ENCODE measurements at places on chromosomes 2 and 18. TPM values are rescaled to one million over a fixed set of nuclear protein-coding genes. Genes with fewer than 3 reads are reported as not detected.

The ITGAV gene
- total RNA-seq, result 107 TPM

GRCh38 chr2:84458551-84459017 is 496 bp downstream of the SUCLG1 start:
- peak overlapping the region; percentile 68 for H3K4me3 ChIP-seq
- no peaks in the 10 kb centered on the region for H3K36me3 ChIP-seq
- H3K27ac ChIP-seq, result peak overlapping the region; percentile 89
- peaks cover 5% of the 10 kb centered on the region for H3K4me1 ChIP-seq

DNA sequence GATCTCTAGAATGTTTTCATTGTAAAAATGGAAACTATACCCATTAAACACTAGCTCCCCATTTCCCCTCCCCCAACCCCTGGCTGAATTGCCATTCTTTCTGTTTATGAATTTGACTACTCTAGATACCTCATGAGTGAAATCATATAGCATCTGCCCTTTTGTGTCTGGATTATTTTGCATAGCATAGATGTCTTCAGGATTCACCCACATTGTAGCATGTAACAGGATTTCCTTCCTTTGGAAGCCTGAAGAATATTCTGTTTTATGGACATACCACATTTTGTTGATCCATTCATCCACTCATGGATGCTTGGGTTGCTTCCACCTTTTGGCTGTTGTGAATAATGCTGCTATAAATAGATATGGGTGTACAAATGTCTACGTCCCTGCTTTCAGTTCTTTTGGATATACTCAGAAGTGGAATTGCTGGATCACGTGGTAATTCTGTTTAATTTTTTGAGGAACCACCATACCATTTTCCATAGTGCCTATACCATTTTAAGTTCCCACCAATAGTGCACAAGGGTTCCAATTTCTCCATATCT is 7.7 kb upstream of the ASB1 start:
- H3K36me3 ChIP-seq, result no peaks in the 10 kb centered on the region
- no peak overlapping the region for H3K27ac ChIP-seq
- H3K27me3 ChIP-seq, result no peaks in the 10 kb centered on the region
- DNase-seq, result no peak

DNA sequence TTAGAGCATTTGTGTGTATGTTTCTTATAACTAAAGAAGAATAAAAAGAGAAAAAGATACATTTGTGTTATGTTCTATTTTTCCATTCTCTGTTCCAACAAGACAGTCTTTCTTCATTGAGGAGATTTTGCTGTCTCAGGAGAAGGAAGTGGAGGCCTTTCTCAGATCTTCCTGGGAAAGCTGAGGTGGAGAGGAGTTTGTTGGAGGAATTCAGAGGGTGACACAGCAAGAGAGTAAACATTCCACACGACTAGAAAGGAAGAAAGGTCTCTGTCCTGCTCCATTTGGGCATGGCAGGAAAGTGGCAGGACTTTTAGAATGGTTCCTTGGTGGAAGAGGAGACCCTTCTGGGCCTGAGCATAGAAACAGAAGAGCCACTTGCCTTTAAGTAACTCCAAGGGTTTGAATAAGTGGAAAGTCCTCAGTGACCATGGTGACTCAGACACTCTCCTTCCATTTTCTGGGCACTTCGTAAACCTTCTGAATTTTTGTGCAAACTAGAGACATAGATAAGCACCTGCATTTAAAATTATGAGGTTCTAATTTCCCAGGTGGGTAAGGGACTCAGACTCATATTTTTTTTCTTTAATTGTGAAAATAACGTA is 52.3 kb upstream of the COL5A2 start:
- H3K27me3 ChIP-seq, result no peaks in the 10 kb centered on the region
- no peaks in the 10 kb centered on the region for H3K36me3 ChIP-seq
- H3K4me1 ChIP-seq, result no peaks in the 10 kb centered on the region
- no peak for DNase-seq

- H3K4me3 ChIP-seq, result no peak overlapping the region
- peaks cover 10% of the 10 kb centered on the region for H3K27me3 ChIP-seq
- no peak overlapping the region for H3K27ac ChIP-seq
- no peak for DNase-seq
- no peaks in the 10 kb centered on the region for H3K36me3 ChIP-seq
Measured at GRCh38 chr2:181672255-181673008, 7.9 kb downstream of the NEUROD1 start.

- H3K36me3 ChIP-seq, result no peaks in the 10 kb centered on the region
- no peak overlapping the region for H3K4me3 ChIP-seq
- H3K4me1 ChIP-seq, result no peaks in the 10 kb centered on the region
- no peak overlapping the region for H3K27ac ChIP-seq
- H3K27me3 ChIP-seq, result no peaks in the 10 kb centered on the region
Measured at GRCh38 chr2:24651643-24652003, 141.6 kb downstream of the PTRHD1 start.

The PLEKHH2 gene
- total RNA-seq, result 63.5 TPM

DNA sequence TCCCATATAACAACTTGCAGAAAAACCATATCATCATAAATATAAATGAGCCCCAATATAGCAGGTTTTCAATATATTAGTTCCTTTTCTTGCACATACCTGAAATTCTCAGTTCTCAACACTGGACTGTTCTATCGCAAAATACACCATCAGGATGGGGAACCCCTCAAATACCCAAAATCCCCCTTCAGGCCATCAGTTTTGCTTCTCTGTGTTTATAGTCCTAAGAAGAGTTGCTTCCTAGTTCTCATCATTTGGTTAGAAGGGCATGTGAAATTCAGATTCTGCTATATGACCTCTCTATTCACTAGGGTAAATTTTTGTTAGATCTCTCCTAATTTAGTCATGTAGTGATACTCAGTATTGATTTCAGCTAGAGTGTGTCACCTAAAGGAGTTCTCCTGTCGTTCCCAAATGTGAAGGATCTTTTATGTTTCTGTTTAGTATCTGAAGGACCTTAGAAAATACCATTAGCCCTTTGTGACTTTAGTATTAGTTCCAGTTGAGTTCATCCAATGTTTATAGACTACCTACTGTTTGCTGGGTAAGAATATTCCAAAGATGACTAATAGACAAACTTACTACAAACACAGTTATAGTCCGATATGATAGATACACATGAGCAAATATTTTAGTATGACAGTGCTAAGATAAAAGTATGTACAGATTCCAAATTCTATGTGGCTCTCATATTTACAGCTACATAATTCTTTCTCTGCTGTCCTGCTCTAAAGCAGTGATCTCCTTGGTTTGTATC is 115.8 kb downstream of the TTC27 start:
- no peak for DNase-seq
- H3K27ac ChIP-seq, result no peak overlapping the region
- H3K4me1 ChIP-seq, result no peaks in the 10 kb centered on the region
- no peaks in the 10 kb centered on the region for H3K27me3 ChIP-seq
- no peaks in the 10 kb centered on the region for H3K36me3 ChIP-seq

DNA sequence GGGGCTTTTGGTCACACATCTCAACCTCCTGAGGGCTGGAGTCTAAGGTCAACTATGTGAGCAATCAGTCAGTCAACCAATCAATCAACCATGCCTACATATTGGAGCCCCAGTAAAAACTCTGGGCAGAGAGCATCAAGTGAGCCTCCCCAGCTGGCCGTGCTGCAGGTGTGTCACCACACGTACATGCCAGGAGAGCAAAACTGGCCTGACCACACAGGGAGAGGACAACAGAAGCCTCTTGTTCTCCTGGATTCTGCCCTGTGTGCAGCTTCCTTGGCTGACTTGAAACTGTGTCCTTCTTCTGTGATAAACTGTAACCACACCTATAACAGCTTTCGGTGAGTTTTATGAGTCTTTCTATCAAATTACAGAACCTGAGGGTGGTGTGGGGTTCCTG is 25.9 kb downstream of the GPR35 start:
- no peak overlapping the region for H3K4me3 ChIP-seq
- no peaks in the 10 kb centered on the region for H3K36me3 ChIP-seq
- H3K27ac ChIP-seq, result no peak overlapping the region
- no peaks in the 10 kb centered on the region for H3K4me1 ChIP-seq

The MC4R gene
- not detected for total RNA-seq

DNA sequence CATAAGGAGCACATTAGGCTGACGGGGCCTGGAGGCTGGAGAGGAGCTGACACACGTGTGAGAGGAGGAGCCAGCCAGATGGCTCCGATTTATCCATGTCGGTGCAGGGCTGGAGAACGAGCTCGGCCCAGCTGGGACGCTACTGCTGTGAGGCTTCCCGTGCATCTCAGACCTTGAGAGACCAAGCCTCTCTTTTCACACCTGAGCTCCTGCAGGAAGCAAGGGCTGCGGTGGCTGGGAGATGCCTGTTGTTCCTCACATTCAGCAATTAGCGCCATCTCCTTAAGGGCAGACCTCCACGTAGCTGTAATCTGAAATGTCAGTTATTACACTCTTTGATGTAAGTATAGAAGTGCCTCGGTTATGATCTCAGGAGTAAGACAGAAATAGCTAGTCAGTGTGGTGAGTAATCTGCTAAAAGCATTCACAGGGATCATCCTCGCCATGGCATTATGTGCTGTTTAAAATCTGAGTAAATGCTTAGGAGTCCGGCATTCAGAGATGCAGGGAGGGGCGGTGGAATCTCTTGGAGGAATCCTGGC is 107.9 kb downstream of the PRKCE start:
- no peak overlapping the region for H3K27ac ChIP-seq
- DNase-seq, result no peak
- no peaks in the 10 kb centered on the region for H3K27me3 ChIP-seq
- no peaks in the 10 kb centered on the region for H3K4me1 ChIP-seq

DNA sequence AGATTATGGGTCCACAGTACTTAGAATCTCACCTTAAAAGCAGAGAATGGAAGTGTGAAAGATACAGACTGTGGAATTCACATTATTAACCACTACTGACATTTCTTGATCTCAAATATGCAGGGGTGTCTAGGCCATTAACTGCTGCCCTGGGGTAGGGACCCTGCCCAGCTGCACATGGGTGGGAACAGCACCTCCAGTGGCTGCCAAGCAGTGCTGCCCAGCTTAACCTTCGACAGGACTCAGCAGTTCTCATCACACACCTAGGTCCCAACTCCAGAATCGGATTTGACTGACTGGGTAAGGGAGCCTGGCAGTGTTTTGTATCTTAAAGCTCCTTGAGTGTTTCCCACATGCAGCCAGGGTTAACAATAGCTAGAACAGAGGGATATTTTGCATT is 14.9 kb downstream of the ERFE start:
- no peak for DNase-seq
- no peak overlapping the region for H3K27ac ChIP-seq
- no peaks in the 10 kb centered on the region for H3K36me3 ChIP-seq
- no peaks in the 10 kb centered on the region for H3K4me1 ChIP-seq
- H3K27me3 ChIP-seq, result no peaks in the 10 kb centered on the region

GRCh38 chr2:106517329-106517728 is 30.2 kb downstream of the CD8B2 start:
- no peaks in the 10 kb centered on the region for H3K36me3 ChIP-seq
- H3K27me3 ChIP-seq, result no peaks in the 10 kb centered on the region
- H3K27ac ChIP-seq, result no peak overlapping the region
- H3K4me1 ChIP-seq, result no peaks in the 10 kb centered on the region
- no peak overlapping the region for H3K4me3 ChIP-seq
- DNase-seq, result no peak

The FAM237A gene
- not detected for total RNA-seq

The SERPINB10 gene
- total RNA-seq, result 0.15 TPM

DNA sequence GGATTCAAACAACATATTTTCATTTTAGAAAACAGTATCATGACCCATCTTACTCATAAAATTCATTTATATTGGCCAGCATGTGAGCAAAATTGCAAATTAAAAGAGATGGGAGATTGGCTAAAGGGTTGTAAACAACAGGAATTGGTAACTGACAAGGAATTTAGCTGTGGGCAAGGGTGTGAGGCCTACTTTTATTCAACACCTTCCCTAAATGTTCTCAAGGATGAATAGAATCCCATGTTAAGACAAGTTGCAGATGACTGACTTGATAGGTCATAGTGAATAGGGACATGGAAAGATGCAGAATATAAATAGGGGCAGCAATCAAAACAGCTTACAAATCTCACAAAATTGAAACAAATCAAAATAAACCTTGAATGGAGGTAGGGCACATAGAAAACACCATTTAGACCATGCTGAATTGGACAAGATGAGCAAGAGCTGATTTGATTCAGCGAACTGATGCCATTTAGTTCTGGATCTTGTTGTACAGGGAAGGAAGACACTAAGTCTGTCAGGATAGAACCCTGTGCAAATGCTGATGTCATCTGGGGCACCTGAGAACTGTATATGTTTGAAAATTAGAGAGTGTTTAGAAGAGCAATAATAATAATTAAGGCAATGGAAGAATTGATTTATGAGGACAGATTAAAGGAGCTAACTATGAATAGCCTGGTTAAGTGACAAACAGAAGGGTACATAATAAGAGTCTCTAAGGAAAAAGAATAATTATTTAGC is 509.7 kb downstream of the ZEB2 start:
- no peaks in the 10 kb centered on the region for H3K36me3 ChIP-seq
- no peak overlapping the region for H3K27ac ChIP-seq
- H3K27me3 ChIP-seq, result no peaks in the 10 kb centered on the region
- no peaks in the 10 kb centered on the region for H3K4me1 ChIP-seq

DNA sequence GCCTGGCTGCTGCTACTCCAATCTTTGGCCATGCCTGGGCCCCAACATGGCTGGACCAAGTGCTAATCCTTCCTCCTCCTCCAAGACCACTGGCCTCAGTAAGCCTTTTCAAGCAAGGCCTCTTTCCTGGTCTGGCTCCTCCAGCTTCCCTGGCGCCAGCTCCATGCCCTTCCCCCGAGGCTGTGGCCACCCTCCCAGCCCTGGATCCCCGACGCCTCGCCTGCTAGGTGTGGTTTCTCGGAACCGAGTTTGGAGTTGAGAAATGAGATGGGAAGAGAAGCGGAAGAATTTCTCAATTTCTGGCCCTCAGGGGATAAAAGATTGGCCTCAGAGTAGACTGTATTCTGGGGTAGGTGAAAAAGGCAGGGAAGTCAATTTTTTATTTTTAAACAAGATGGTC is 46.4 kb downstream of the ADCY3 start:
- no peaks in the 10 kb centered on the region for H3K4me1 ChIP-seq
- peak; percentile 44 for DNase-seq
- peak overlapping the region; percentile 67 for H3K27ac ChIP-seq
- H3K4me3 ChIP-seq, result no peak overlapping the region

The HAAO gene
- 6.2 TPM for total RNA-seq

All from breast epithelium (tissue), 4 donors.